ENCODE measurements at places on chromosomes 1 and 21.

DNA sequence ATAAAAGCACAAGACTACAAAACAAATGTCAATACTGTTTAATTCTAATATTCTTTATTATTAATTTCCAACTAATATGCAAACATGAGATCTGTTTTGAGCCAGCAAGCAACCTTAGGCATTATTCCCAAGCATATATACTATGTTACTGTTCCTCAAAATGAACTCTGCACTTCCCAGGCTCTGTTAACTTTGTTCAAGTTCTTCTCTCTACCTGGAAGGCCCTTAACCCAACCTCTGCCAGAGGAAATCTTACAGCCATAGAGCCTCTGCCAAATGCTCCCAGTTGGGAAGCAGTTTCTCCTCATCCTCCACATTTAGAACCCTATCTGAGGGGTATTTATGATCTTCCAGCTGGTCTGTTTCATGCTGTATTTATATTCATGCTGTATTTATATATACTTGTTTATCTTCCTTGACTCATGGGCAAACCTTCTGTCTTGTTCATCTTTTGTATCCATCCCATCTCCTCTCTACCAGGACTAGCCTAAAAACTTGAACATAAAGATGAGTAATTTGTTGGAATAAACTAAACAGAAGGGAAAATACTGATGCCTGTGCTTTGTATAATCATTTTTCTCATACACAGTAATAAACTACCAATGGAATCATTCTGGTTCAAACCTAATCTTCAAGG lies 5.3 kb downstream of the IVNS1ABP start:
- DNase-seq = no peak

- no peak for DNase-seq
Measured at GRCh38 chr1:248187363-248187762, 9.7 kb upstream of the OR2M3 start.

DNA sequence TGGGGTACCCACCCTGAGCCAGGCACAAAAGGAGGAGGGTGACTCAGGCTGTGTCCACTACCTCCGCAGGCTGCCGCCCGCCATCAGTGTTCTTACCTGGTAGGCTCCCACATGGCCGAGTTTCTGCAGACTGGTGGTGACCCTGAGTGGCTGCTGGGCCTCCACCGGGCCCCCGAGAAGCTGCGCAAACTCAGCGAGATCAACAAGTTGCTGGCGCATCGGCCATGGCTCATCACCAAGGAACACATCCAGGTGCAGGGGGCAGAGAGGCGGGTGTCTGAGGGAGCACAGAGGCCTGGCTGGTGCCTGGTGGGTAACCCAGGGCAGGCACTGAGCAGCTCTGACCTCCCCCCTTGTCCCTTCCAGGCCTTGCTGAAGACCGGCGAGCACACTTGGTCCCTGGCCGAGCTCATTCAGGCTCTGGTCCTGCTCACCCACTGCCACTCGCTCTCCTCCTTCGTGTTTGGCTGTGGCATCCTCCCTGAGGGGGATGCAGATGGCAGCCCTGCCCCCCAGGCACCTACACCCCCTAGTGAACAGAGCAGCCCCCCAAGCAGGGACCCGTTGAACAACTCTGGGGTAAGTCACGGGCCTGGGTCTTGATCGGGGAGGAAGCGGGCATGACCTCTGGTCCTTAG lies 13.0 kb downstream of the SESN2 start:
- DNase-seq = no peak

DNA sequence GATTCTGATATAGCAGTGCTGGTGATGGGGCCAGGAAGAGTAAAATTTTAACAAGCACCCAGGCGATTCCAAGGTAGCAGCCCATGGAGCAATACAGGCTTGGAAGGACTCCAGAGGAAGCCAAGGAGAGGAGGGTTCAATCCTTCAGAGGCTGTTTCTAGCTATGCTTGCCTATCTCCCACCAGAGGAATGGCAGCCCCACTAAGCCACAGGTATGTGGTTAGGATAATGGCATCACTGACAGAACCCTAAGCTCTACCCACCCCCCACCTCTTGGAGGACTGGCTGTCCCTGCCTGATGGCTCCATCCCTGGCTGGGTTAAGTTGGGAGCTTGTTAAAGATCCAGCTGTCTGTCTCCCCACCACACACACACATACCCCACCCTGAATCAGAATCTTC lies 19.3 kb upstream of the PTAFR start:
- no peak for DNase-seq
